Natural killer cell treated with Interleukin-12 subunit alpha and Interleukin-12 subunit beta and Interleukin-15 and Interleukin-18, amount 100 ng/mL, for 72 hours (primary cell): ENCODE measurements at places on chromosomes 7 and 10. TPM values are rescaled to one million over a fixed set of nuclear protein-coding genes. Genes with fewer than 3 reads are reported as not detected.

- H3K27ac ChIP-seq, result no peak overlapping the region
- peaks cover 7% of the 10 kb centered on the region for H3K27me3 ChIP-seq
- peaks cover 9% of the 10 kb centered on the region for H3K4me1 ChIP-seq
- no peak overlapping the region for H3K4me3 ChIP-seq
- DNase-seq, result no peak
These were observed 23.6 kb downstream of the CTAGE6 start for GRCh38 chr7:143733876-143734275.

GRCh38 chr7:20861468-20861867, 74.8 kb upstream of the SP8 start:
- DNase-seq, result no peak
- no peak overlapping the region for H3K27ac ChIP-seq
- no peaks in the 10 kb centered on the region for H3K4me1 ChIP-seq
- no peaks in the 10 kb centered on the region for H3K27me3 ChIP-seq
- H3K36me3 ChIP-seq, result no peaks in the 10 kb centered on the region
- H3K4me3 ChIP-seq, result no peak overlapping the region

DNA sequence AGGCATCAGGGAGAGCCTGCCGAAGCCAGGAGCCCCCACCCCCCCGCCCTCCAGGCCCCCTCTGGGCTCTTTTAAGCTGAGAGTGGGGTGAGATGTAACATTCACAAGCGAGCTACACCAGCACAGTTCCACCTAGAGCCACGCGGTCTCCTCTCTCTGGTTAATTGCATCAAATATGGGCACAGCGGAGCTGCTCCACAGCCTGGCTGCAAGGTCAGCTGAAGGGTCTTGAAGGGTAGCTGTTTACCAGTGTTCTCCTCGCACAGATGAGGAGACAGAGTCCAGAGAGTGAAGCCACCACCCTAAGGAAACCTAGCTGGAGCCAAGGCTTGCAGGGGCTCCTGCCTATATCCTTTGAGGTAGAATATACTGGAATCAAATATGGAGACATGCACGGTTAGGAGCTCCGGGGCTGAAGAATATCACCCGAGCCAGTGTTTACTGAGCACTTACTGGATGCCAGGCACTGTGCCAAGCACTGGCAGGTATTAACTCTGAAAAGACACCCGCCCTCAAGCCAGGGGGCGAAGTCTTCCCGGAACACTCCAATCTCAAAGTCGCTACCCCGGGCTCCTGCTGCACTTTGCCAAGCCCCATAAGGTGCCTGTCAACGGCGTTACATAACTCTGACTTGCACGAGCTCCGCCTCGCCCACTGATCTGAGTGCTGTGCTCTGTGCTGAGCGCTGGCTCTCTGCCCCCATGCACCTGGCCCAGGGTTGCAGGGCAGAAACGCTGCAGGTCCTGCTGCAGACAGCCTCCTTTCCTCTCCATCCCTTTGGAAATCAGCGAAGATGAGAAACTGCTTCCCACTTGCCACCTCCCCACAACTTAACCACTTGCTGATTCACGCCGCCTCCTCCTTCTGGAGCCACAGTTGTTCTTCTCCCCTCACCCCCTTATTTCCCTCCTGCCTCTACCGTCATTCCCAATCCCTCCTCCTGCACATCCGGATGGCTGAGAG, 5.4 kb downstream of the CHST15 start:
- H3K27me3 ChIP-seq, result peaks cover 22% of the 10 kb centered on the region
- H3K4me1 ChIP-seq, result no peaks in the 10 kb centered on the region
- DNase-seq, result no peak
- no peak overlapping the region for H3K4me3 ChIP-seq
- H3K27ac ChIP-seq, result no peak overlapping the region
- no peaks in the 10 kb centered on the region for H3K36me3 ChIP-seq

DNA sequence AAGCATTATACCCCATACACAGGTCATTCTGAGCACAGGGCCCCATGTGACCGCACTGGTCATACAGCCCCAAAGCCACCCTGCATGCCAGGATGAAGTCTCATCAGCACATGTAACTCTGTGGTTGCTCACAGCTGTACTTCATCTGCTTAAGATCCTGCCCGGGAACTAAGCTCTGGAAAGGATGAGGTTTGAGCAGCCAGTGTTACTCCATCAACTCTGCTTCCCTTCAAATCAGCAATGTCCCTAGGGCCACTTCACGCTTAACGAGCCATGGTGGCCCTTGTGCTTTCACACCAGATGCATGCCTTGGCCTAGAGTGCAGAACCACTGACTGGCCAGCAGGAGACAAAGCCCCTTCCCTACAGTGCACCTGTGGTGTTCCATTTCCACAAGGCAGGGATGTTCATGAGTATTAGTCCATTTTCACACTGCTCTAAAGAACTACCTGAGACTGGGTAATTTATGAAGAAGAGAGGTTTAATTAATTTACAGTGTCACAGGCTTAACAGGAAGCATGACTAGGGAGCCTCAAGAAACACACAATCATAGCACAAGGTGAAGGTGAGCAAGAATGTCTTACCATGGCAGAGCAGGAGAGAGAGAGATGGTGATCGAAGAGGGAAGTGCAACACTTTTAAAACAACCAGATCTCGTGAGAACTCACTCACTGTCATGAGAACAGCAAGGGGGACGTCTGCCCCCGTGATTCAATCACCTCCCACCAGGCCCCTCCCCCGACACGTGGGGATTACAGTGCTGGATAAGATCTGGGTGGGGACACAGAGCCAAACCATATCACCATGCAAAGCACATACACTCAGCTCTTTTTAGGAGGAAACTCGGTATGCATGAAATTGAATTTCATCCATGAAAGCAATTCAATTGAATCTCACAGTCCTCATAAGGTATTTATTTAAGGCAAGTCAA, 149.0 kb upstream of the CDCA7L start:
- DNase-seq, result no peak
- H3K4me3 ChIP-seq, result no peak overlapping the region
- H3K27me3 ChIP-seq, result peaks cover 7% of the 10 kb centered on the region
- H3K4me1 ChIP-seq, result no peaks in the 10 kb centered on the region

GRCh38 chr10:14056610-14057332, 274.0 kb downstream of the FRMD4A start:
- no peak overlapping the region for H3K4me3 ChIP-seq
- H3K4me1 ChIP-seq, result no peaks in the 10 kb centered on the region
- H3K27me3 ChIP-seq, result peaks cover 13% of the 10 kb centered on the region
- DNase-seq, result no peak
- no peak overlapping the region for H3K27ac ChIP-seq
- no peaks in the 10 kb centered on the region for H3K36me3 ChIP-seq

Gene PAPOLB
- 0.10 TPM for total RNA-seq
